ENCODE measurements at places on chromosomes 16 and 17.

GRCh38 chr16:17416461-17417311 lies 54.1 kb downstream of the XYLT1 start:
- peak; percentile 41 for DNase-seq

DNA sequence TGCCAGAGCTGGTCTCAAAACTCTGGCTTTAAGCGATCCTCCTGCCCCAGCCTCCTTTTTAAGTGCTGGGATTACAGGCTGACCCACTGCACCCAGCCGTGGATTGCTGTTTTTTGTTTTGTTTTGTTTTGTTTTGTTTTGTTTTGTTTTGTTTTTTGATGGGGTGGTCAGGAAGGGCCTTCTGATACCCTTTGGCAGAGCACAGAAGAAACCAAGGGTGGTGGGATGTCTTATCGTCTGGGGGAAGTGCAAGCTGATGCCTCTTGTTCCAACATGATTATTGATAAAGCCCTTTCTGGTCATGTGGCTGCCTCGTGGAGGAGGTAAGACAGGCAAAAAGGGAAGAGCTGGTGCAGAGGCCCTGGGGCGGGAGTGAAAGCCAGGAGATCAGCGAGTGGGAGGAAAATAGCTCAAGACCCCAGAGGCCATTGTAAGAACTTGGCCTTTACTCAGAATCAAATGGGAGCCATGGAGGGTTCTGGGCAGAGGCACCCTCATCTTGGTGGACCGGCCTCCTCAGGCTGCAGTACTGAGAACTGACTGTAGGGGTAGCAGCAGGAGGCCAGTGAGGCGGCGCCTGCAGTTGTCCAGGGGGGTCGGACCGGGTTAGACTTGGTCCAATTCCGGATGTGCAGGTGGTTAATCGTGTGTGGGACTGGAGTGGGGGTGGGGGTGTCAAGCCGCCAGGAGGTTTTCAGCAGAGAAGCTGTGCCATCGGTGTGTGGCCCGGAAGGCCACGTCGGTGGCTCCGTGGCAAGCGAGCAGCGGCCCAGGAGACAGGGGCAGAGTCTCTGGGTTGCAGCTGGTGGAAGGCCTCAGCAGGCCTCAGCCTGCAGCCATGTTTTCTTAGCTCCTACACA lies 84.4 kb upstream of the GSE1 start:
- no peak for DNase-seq

- DNase-seq = no peak
Observed at GRCh38 chr16:2527784-2528100, 3.5 kb downstream of the CEMP1 start.

- DNase-seq = no peak
Observed at GRCh38 chr16:9378876-9379275, 287.4 kb downstream of the HAPSTR1 start.

DNA sequence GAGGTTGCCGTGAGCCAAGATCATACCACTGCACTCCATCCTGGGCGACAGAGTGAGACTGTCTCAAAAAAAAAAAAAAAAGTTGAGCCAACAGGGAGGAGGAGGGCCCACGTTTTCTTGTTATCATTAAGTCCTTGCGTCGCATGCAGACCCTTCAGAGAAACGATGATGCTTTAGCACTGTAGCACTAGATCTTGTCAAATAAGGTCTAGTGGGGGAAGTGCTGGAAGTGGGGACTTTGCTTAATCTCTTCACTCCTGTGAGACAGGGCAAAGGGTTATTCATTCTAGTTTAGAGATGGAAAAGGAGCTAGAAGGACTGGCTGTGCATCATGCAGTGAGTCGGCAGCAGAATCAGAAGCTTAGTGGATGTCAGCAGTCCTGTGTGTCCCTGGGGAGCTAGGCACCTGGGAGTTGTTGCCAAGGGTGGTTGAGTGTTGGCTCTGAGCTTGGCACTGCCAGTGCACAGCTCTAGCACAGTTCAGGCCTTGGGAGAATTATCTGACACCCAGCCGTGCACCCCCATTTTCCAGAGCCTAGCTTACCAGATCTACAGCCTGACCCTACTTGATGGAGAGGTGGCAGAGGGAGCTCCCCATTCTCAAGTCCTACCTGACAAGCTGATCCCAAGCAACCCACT lies 33.4 kb upstream of the TBX2 start:
- no peak for DNase-seq

- DNase-seq = no peak
Observed at GRCh38 chr17:73936908-73937627, 266.4 kb upstream of the RPL38 start.

DNA sequence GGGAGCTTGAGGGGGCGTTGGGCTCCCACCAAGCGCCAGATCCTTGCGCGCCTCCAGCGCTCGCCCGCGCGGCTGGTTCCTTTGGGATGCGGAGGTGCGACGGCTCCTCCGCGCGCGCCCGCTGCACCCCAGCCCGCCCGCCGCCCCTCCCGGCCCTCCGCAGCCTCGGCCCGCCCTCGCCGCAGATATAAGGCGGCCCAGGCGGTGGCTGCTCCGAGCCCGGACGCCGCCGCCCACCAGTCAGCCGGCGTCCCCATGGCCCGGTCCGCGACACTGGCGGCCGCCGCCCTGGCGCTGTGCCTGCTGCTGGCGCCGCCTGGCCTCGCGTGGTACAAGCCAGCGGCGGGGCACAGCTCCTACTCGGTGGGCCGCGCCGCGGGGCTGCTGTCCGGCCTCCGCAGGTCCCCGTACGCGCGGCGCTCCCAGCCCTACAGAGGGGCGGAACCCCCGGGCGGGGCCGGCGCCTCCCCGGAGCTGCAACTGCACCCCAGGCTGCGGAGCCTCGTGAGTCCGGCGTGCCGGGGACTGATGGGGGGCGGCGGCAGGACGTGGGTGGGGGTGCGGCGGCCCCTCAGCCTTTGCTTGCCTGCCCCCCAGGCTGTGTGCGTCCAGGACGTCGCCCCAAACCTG lies at the start of gene NPB:
NPB (plus strand) TSS at position 216 of the 630 bp plus-strand sequence; CDS start at position 256, 40 bp downstream.
- peak; percentile 23 for DNase-seq

DNA sequence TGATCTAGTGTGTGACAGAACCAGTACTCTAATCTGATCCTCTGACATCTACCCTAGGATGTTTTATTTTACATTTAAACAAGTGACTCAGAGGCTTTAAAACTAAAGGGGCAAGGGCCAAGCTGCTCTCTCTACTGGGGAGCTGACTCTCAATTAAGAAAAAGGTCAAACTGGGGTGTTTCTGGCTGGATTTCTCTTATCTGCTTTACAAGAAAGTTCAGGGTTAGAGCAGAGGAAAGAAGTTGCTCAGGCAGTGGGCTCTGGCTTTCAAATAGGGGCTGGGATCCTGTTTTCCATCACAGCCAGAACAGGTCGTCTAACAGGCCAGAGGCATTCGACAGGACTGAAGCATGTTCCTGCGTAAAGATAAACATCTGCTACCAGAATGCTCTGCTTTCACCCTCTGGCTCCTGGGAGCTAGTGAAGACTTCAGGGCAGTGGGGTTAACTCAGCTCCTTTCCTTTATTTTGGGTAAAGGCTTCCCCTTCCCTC lies 8.5 kb downstream of the MMP28 start:
- peak; percentile 45 for DNase-seq

- no peak for DNase-seq
Observed at GRCh38 chr17:14320734-14321475, 20.0 kb downstream of the HS3ST3B1 start.

DNA sequence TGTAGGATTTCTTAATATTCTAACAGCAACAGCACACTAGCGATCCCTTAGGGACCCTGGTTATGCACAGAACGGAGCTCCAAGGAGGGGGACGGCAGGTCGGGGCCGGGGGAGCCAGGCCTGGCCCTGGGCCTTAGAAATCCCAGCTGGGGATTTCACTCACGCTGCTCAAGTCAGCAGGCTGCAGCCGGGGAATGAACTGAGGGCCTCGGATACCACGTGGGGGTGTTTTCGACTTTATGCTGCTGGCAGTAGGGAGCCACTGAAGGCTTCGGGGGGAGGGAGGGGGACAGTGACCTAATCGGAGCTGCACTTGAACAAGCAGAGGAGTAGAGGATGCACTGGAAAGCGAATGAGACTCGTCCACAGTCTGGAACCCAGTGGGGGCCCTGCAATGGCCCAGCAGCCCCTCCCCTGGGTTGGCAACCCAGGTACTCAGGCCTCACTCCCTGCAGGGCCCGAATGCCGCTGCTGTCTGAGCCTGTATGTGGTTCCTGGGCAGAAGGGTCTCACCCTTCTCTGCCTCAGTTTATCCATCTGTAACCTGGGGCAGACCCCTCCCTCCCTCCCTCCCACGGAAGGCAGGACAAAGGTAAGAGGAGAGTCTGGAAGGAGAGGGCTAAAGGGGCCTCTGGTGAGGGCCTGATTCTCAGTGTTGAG lies 53.7 kb downstream of the RPH3AL start:
- DNase-seq = no peak

DNA sequence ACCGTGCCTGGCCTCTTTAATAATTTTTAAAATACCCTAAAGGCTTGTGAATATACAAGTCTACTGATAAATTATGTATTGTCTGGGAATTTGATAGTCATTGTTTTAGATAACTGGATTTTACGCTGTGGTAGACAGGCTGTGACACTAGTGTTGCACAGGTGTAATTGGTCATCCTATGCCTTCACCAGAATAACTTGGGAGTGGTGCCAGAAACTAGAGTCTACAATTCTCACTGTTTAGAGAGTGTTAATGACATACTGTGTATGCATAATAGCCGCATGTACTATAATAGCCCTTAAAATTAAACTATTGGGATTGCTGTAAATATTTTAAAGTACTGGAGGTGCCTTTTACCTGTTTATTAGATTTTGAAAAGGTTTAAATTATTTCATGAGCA lies 11.4 kb downstream of the CNEP1R1 start:
- DNase-seq = no peak

GRCh38 chr16:88806491-88807111 lies 3.0 kb downstream of the CDT1 start:
- no peak for DNase-seq
